ENCODE measurements at places on chromosomes 3 and 15.

GRCh38 chr3:129958755-129959154 is 15.8 kb upstream of the TRH start:
- no peak for DNase-seq

GRCh38 chr3:55658270-55658669 is 171.2 kb upstream of the WNT5A start:
- DNase-seq: no peak

DNA sequence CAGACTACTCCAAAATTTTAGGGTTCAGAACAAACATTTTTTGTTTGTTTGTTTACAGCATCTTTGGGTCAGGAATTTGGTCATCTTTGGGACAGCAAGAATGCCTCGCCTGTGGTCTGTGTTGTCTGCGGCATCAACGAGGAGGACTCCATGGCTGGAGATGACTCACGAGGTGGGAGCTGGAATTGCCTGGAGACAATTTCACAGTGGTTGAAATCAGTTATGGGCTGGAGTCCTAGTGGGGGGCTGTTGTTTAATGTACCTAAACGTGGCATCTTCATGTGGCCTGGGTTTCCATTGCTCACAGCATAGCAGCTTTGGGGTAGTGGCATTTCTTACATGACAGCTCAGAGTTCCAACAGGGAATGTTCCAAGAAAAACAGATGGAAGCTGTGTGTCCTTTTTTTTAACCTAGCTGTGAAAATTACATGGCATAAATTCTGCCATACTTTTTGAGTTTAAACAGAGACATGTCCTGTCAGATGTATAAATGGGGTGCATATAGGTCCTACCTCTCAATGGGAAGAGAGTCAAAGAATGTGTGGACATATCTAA is 507.3 kb upstream of the CBLB start:
- DNase-seq: no peak

DNA sequence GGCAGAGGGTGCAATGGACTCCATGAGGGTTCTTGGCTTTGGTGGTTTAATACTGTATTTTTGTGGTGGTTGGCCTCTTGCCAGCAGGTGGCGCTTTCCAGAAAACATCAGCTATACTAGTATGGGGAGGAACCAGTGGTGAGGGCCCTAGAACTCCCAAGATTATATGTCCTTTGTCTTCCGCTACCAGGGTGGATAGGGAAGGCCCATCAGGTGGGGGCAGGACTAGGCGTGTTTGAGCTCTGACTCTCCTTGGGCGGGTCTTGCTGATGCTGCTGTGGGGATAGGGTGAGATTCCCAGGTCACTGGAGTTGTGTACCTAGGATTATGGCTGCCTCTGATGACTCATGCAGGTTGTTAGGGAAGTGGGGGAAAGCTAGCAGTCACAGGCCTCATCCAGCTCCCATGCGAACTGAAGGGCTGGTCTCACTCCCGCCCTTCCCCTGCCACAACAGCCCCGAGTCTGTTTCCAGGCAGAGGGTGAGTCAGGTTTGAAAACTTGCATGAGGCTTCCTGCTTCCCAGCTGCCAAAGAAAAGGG is 357.7 kb downstream of the OTOL1 start:
- DNase-seq: no peak

GRCh38 chr15:97592778-97593177 is 367.7 kb upstream of the ARRDC4 start:
- no peak for DNase-seq

DNA sequence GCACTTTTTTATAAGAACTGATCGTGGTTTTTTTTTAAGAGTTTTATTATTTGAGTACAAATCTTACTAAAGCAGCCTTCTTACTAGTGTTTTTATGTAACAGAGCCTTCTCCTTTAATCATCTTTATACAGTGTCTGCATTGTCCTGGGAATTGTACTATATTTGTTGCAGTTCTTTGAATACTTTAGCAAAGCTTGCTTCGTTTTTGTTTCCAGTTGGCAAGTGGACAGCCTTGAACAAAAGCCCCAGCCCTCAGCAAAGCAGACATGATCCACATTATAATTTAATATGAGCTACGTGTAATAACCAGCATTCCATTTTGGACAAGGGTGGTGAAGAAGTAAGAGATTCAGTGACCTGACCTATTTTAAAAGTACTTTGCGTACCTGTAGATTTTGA is 112.2 kb upstream of the FLNB start:
- DNase-seq: no peak

GRCh38 chr15:23629234-23629805 is 18.3 kb downstream of the MAGEL2 start:
- DNase-seq: no peak

GRCh38 chr15:32675466-32675865 is 34.0 kb downstream of the SCG5 start:
- no peak for DNase-seq

DNA sequence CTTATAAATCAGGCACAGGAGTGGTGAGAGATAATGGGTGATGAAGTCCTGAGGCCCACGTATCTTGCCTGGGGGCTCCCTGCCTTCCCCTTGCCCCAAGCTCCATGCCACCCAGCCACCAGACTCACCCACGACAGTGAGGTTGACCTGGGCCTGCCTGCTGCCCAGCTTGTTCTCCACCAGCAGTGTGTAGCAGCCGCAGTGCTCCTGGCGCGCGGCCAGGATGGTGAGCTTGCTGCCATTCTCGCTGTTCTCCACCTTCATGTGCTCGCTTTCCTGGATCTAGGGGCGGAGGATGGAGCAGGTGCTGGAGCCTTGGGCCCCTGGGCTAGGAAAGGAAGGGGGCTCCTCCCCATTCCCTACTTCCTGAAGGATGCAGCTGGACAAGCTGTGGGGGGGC is 79.1 kb upstream of the HACD2 start:
- DNase-seq: no peak

GRCh38 chr15:100794008-100794407 is 85.6 kb upstream of the ALDH1A3 start:
- no peak for DNase-seq

DNA sequence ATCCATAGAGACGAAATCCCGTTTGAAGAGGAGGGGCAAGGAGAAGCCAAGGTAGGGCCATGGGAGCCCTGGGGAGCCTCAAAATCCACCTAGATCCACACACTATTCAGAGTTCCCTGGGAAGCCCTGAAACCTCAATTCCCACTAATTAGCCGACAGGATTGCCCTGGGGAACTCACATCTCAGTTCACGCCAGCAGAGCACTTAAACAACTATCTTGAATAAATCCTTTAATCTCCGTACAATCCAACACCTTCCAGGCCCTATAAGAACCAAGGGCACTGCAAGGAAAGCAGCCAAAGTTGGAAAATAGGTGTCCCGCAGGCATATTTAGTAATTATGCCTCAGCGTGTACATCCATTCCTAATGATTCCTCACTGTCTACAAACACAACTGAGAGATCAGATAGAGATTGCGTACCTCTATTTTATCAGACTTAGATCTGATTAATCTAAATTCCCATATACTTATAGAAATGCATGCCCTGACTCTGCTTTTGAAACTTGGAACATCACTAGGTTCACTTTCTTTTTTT is 25.6 kb upstream of the EIF4A2 start:
- DNase-seq: no peak

- DNase-seq: no peak
Observed at GRCh38 chr3:159273608-159274007, 471.8 kb downstream of the MFSD1 start.

DNA sequence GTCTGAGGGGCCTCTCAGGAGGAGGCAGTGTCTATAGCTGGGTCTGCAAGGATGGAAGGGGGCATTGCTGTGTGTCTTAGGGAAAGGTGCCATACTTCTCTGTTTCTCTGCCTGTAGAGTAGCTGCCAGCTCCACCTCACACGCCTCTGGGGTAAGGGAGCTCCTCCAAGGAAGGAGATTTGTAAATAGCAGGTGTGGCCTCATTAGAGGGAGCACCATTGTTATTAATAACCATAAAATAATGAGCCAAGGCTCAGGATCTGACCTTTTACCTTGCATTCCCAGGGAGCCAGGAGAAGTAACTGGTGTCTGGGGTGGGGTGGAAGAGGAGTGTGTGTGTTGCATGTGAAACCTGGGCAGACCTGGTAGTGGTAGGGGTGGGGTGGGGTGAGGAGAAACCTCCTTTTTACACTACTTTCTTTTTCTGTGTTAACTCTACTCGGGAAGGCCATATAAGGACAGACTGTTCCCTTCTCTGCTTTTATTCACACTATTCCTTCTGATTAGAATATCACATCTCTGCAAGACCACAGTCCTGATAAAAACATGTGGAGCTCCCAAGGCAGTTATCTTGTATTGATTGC is 2.2 kb upstream of the C15orf39 start:
- no peak for DNase-seq

DNA sequence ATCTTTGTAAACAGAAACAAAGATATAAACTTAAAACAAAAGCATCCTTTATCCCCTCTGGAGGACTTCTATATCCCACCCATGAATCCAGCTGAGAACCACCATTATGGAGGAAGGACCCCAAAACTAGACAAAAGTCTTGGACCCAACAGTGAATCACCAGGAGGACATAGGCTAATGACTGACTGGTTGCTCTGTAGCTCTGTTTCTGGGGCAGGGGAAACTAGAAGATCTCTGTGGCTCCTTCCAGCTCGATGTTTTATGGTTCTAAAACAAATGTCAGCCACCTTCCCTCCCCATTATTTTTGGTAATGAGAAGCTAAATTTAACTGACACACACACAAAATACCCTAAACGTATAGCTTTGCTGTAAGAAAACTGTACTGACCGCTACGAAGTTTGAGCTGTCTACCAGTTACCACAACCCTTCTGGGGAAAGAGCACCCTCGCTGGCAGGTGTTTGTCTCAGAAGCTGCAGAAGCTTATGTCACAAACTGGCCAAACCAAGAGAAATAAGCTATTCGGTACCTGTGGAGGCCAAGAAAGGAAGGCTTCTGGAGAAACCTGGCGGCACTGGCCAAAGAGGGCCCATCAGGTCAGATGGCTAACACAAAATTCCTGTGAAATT is 36.4 kb downstream of the MB21D2 start:
- no peak for DNase-seq

- no peak for DNase-seq
Observed at GRCh38 chr3:78003090-78003489, 963.2 kb downstream of the ROBO2 start.

- no peak for DNase-seq
Observed at GRCh38 chr3:8445861-8446260, 55.8 kb upstream of the LMCD1 start.

DNA sequence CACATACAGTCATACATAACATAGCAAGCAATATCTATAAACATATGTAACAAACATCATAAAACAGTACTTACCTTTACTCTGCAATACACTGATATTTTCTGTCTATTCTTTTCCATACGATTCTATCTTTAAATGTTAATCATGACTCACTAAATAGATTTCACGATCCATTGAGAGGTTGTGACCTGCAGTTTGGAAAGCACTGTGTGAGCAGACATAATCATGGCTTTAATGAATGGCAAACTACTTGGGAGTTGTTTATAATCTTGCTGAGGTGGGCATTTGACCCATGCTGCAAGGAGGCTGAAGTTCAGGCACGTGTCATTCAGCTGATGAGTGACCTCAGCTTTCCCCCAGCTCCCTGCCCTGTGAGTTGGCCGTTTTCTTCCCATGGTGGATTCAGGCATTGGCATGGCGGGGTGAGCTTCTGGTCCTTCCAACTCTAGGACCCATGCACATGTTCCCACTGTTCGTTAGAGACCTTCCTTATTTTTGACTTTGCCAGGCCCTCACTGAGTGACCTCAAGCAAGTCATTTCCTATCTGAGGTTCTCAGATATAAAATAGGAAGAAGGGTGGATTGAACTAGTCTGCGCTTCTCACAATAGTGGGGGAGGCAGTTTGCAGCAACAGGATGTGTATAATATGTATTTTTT is 41.7 kb downstream of the PAQR5 start:
- DNase-seq: no peak

DNA sequence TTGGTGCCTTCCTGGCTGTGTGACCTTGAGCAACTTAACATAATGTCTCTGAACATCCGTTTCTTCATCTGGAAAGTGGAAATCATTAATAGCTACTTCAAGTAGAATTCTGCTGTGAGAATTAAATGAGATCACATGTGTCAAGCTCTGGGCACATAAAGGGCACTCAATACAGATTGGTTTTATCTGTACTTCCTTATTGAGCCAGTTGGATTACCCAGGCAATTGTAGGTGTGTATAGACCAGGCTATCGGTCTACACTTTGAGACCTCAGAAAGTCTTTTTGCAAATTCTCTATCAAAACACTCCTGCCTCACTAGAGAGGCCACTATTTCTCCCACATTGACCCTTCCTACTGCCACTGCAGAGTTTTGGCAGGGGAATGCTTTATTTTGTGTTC is 47.7 kb downstream of the ANP32A start:
- DNase-seq: no peak

- no peak for DNase-seq
Observed at GRCh38 chr15:69149803-69150202, 10.6 kb upstream of the GLCE start.

GRCh38 chr3:71647751-71648150 is 64.2 kb upstream of the FOXP1 start:
- no peak for DNase-seq

DNA sequence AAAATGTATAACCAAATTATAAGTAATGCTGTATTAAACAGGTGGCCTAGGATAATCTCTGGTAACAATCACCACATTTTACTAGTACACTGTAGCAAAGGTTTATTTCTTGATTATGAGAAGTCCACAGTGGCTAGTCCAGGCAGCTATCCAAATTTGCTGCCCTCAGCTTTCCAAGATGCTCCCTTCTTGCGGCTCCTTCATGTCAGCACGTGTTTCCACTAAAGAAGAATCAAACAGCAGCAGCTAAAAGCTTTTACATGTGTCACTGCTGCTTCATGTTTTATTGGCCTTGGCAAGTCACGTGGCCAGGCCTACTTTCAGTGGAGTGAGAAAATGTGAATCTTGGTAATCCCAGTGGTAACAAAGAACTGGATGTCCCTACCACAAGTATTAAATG is 5.6 kb upstream of the RBMS3 start:
- no peak for DNase-seq

- DNase-seq: no peak
Observed at GRCh38 chr15:63283126-63283525, 5.7 kb downstream of the APH1B start.

GRCh38 chr15:98769867-98770266 is 121.5 kb downstream of the IGF1R start:
- no peak for DNase-seq

GRCh38 chr15:29935296-29936004 is 113.2 kb upstream of the TJP1 start:
- DNase-seq: no peak

DNA sequence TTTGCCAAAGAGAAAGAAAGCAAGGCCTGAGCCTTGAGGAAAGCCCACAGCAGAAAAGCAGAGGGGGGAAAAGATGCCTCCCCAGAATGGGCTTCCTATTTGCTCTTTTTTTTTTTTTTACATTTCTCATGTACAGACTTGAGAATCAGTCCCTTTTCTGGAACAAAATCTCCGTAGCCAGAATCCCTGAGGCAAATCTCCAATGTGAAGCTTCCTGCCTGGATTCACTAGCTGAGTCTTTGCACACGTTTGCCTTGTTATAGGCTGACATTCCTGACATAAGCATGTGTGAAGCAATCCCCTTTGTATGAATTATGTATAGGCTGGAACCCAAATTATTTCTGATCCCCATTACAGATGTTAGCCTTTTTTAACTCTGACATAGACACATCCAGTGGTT is 52.2 kb upstream of the ACTL6A start:
- DNase-seq: no peak

GRCh38 chr3:182957226-182957625 is 23.1 kb downstream of the DCUN1D1 start:
- no peak for DNase-seq

Data from omental fat pad (tissue), 4 donors.